Muscle of back (tissue), 13 donors: ENCODE measurements at places on chromosomes 2 and 18.

DNA sequence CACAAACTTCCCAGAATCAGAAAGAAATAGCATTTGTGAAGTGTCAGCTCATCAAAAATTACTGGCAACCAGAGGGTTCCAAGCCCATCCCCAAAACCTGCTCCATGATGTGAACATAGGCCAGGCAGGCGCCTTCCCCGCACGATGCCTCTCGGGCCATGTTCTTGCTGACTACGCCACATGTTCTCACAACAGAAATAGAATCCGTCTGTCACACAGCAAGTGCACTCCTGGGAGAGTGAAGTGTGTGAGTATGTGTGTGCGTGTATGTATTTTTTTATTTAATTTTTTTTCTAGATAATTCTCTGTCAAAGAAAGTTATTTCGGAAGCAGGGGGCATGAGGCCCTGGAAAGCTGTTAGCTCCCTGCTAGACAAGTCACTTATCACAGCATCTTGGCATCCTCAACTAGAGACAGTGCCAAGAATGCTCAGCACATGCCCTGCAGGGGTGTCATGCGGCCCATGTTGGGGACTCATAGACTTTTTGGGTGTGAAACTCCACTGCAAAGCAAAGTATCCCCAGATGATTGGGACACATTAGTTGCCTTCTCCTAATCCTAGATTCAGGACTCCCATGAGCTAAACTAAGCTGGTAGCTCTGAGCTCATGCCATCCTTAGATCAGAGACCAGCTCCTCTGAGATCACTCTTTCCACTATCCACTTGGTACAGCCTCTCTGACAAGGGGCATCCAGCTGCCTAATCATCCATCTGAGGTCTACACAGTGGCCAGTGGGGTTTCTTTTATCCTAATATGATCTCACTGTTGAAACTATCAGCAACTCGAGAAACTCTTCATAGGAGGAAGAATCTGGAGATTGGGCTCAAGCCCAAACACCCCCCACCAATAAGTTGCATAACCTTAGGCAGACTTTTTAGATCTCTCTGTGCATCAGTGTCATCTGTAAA lies 53.2 kb upstream of the CYRIA start:
- DNase-seq, result no peak

DNA sequence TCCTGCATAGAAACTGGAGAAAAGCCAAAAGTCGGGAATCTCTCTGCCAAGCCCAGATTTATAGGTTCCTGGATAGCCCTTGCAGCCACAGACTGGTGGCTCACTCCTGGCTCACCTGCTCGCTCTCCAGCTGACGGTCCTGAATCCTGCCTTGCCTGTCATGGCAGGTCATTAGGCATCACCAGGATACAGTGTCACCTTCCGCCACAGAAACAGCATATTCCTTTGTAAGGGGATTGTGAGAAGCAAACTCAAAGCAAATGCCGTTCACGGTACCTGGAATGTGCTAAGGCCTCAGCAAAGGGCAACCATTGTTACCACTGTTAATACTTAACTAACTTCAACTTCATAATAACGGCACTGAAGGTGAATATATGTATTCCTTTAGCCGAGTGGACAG lies 57.1 kb upstream of the GPR45 start:
- no peak for DNase-seq

- DNase-seq, result no peak
Observed at GRCh38 chr2:64985447-64985846, 3.8 kb upstream of the SLC1A4 start.

DNA sequence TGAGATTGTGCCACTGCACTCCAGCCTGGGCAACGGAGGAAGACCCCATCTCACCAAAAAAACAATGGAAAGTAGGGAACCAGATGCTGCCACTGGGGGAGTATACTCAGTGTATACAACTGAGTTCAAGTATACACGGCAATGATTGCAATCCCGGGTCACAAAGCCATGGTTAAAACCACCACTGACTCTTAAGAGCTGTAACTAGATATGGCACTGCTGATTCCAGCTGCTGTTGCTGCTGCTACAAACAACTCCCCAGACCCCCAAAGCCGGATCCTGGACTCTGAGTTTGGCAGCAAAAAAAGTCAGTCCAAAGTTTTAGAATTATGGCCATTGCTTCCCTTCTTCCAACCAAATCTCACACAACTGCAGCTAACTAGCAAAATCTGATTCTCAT lies 43.7 kb upstream of the COX7A2L start:
- peak; percentile 27 for DNase-seq

DNA sequence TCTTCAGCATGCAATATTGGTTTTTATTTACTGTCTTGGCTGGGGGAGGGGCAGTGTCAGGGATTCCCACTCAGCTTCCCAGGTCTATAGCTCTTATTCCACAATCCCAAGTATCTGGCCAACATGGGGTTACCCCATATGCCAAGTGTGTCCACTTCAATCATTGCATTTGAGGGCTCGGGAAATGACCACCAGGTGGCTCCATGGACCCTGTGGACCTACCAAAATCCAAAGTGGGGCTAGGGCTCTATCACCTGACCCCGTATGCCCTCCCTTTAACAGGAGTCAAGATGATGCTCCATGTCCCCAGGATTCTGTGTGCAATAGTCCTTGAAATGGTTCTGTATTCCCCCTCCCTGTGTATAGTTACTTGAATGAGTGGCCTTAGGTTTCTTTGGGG lies 12.1 kb upstream of the TRAF3IP1 start:
- no peak for DNase-seq

GRCh38 chr2:15984368-15985255 lies 44.3 kb downstream of the MYCN start:
- DNase-seq, result peak; percentile 63

- DNase-seq, result no peak
Observed at GRCh38 chr2:128455721-128456050, 137.0 kb upstream of the HS6ST1 start.

GRCh38 chr2:73142937-73143336 lies 30.2 kb upstream of the RAB11FIP5 start:
- DNase-seq, result no peak

DNA sequence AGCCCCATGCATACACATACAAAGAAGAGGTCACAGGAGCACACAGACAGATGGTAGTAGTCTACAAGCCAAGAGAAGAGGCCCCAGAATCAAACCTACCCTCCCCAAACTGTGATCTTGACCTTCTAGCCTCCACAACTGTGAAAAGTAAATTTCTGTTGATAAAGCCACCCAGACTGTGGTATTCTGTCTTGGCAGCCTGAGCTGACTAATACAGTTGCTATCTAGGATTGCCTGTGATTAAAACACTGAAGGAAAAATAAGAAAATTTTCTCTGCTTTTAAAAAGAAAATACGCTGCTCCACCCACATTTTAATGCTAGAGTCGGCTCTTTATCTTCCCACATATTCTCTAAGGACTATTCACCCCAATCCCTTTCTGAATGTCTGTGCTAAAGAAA lies 143.7 kb upstream of the TMEM200C start:
- no peak for DNase-seq

GRCh38 chr18:34884436-34884835 lies 156.8 kb upstream of the MAPRE2 start:
- no peak for DNase-seq

- no peak for DNase-seq
Observed at GRCh38 chr18:62037012-62037742, 144.4 kb upstream of the RNF152 start.

DNA sequence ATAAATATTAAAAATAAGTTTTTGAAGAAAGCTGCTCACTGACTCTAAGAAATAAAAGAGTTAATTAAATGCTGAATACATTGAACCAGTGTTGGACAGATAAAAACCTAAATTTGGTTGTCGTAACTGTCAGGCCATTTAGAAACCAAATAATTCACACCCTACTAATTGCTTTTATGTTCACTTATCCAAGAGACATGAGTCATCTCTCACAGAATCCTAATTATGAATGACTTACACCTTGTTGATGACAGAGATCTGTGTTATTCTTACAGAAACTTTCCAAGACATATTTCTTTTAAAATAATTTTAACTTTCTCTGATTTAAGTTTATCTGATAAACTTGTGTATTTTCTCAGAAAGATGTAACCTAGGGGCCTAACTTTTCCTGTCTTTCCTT lies 250.7 kb downstream of the IKZF2 start:
- no peak for DNase-seq

DNA sequence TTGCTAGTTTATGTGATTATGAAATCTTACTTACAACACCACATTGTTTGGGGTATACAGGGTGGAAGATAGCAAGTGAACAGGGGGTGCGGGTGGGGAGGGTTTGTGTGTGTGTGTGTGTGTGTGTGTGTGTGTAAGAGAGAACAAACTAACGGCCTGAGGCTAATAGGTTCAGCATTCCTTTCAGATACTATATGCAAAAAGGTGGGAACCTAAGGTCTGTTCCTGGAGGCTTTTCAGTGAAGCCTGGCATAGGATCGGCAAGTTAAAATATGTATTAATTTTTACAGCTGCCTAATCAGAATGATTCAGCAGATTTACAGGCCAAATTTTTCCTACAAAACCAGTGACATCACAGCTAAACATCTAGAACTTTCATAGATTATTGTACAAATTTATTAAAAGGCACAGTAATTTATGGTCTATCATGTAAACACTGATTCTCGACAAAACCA lies 7.6 kb upstream of the SPDYA start:
- no peak for DNase-seq

DNA sequence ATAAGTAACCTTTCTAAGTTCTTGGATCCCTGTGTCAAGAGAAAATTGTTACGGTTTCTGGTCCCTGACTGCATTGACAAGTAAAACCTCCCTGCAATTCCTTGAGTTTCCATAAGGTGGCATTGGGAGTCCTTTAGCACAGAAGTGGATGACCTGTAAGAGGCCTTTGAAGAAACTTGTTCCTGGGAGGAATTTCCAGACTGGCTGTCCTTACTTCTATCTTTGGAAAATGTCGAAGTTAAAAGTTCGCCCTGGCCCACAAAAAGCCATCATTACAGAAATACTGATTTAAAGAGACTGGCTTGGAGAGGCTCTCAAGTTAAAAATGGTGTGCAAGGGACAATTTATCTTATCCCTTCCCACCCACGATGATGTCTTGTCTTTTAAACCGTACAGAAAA lies 218.4 kb downstream of the CDH20 start:
- peak; percentile 68 for DNase-seq

- peak; percentile 29 for DNase-seq
Observed at GRCh38 chr2:204538182-204539018, 6.9 kb upstream of the PARD3B start.

- no peak for DNase-seq
Observed at GRCh38 chr18:67363694-67364093, 152.8 kb downstream of the DSEL start.

DNA sequence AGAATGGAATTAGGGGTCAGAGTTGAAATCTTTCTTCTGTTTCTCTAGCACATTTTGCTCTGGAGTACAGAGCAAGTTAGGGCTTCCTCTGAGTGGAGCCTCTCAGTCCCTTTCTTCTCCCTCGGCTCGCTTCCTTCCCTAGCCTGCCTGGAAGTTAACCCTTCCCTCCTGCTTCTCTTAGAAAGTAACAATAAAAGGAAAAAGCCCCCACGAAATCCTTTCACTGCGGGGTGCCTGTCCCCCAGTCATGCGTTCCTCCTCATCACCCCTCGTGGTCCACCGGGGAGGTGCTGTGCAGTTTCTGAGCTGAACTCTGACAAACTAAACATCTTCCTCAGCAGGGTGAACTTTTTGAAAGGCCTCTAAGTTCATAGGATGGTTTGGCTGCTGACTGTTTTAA lies 2.0 kb downstream of the IGFBP2 start:
- DNase-seq, result no peak

GRCh38 chr18:3758531-3758930 lies 308.6 kb downstream of the TGIF1 start:
- DNase-seq, result no peak

GRCh38 chr2:30871440-30871839 lies 64.2 kb upstream of the CAPN13 start:
- no peak for DNase-seq

- no peak for DNase-seq
Observed at GRCh38 chr2:111202266-111203040, 81.7 kb downstream of the BCL2L11 start.
